CD4-positive, alpha-beta T cell treated with Interleukin-2 at 100 ng/mL for 4 hours (primary cell): ENCODE measurements at places on chromosomes 7 and 10.
A peak's percentile ranks its signal among the peaks of the same experiment; 100 is the strongest.

DNA sequence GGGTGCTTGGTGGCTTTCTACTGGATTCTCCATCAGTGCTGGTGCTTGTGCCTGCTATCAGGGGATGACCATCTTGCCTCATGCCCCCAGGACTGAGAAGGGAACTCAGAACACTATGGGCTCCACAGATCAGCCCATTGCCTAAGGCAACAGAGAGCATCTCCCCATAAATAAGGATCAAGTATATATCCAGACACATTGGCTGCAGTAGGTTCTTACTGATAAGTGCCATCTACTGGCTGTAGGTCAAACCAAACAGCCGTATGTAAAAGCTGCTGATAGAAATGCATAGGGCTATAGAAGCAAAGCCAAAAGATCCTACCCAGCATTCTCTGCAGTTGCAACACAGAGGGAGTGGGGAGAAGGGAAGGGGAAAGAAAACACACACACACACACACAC is 153.7 kb downstream of the CDK14 start:
- DNase-seq = no peak

DNA sequence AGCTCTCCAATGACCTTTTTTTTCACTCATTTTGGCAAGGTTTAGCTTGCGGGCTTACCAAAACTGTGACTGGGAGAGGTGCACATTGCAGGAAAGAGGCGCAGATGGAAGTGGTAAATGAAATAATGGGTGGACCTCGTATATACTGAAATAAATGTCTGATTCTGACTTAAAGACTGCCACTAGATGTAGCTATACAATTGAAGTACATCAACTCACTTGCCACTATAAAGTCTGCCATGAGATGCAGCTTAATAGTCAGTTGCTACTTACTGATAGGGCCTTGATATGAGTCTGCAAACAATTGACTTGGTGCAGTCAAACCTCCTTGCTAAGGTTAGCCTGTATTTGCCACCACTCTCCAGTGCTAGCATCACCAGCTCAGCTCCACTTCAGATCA is 525.9 kb upstream of the MBL2 start:
- DNase-seq = no peak

- no peak for DNase-seq
Measured at GRCh38 chr7:147798001-147798400, 792.6 kb upstream of the C7orf33 start.

- no peak for DNase-seq
Measured at GRCh38 chr10:95391581-95392216, 100.9 kb upstream of the PDLIM1 start.

DNA sequence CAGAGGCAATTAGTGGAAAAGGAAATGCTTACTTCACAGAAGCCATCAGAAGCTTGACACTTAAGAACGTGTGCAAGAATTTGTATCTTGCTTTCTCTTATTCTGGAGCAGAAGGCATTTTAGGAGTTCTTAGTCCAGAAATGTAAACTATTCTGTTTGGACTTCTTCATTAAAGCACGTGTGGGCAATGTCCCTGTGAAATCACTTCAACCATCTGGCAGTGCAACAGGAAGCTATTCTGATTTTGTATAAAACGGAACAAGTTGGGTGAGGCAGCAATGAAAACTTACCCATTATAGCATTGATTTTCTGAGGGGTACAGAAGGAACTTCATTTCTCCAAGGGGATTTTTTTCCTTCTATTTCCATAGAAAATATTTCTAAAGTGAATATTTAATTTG is 21.3 kb upstream of the ARHGAP21 start:
- DNase-seq = no peak

GRCh38 chr7:4769761-4770160 is 5.7 kb upstream of the AP5Z1 start:
- DNase-seq = no peak

GRCh38 chr10:77264107-77264506 is 373.5 kb downstream of the KCNMA1 start:
- DNase-seq = no peak

- DNase-seq = no peak
Measured at GRCh38 chr7:107068156-107068555, 23.7 kb downstream of the PRKAR2B start.

- DNase-seq = peak; percentile 53
Measured at GRCh38 chr10:61961278-61961677, 59.8 kb downstream of the ARID5B start.

DNA sequence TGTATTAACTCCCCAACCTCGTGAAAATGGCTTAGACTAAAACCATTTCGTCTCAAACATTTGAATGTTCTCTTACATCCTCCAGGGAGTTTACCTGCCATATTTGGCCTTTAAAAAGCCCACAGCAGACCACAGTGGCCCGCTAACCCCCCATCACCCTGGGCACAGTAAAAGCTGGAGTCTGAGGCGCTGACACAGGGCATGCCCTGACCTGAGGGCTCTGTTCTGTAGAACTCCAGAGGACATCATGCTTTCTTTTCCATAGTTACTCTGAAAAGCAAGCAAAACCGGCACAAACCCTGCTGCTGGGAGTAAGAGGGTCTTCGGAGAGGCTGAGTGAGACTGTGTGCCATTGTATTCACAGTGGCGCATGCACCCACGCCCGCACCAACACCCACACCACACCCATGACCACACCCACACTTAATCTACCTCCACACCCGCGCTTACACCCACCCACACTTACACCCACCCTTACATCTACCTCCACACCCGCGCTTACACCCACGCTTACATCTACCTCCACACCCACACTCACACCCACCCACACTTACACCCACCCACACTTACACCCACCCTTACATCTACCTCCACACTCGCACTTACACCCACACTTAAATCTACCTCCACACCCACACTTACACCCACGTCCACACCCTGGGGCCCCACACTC is 32.1 kb downstream of the LRRC27 start:
- no peak for DNase-seq

- no peak for DNase-seq
Measured at GRCh38 chr7:64602518-64602917, 39.6 kb upstream of the ZNF680 start.

GRCh38 chr10:107496594-107496993 is 332.1 kb upstream of the SORCS1 start:
- no peak for DNase-seq

DNA sequence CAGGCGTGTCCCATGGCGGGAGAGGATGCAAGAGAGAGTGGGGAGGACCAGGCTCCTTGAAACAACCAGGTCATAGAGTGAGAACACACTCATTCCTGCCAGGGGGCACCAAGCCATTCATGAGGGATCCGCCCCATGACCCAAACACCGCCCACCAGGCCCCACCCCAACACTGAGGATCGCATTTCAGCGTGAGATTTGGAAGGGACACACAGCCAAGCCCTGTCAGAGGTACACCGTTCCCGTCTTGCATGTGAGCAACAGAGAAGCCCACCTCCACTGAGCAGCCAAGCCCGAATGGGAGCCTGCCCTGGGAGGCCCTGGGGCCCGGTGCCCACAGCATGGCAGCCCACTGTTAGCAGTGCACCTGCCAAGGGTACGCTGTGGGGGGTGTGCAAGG is 7.9 kb upstream of the ARPC1B start:
- DNase-seq = no peak

GRCh38 chr7:143497008-143497795 is 19.5 kb downstream of the TAS2R41 start:
- DNase-seq = no peak

GRCh38 chr7:47747160-47747559 is 165.2 kb upstream of the TNS3 start:
- DNase-seq = no peak

DNA sequence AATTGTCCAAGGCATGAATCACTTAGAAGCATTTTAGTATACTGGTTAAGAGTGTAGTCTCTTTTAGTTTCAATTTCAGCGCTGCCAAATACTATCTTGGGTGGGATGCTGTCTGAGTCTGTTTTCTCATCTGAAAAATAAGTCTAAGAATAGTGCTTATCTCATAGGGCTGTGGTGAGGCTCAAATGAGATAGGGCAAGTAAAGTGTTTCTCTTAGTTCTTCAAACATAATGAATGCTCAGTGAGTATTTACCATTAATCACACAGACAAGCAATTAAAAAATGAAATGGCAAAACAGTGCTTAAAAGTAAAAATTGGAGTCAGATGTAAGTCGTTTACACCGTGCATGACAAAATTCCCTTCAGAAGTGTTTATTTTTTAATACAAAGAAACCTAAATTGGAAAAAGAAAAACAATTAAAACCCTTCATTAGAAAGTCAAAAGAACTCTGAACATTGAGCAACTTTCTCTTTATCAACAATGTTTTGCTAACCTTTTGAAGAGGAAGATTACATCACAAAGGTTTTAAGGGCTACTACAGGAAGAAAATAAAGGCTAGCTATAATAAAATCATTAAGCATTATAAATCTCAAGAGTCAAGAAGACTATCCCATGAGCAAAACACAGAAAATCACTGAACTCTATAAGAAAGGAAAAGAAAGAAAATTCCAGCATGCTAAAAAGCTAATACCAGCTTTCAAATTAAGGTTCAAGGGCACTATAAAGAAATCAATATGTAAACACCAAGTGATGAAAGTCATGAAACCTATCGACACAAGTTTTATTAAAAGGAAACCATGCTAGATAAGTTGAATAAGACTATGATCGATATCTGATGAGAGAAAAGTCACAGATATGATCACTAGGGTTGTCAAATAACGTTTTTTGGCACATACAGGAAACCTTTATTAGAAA is 45.6 kb upstream of the C1GALT1 start:
- no peak for DNase-seq

GRCh38 chr10:65618126-65618525 is 1307.7 kb upstream of the LRRTM3 start:
- DNase-seq = no peak

DNA sequence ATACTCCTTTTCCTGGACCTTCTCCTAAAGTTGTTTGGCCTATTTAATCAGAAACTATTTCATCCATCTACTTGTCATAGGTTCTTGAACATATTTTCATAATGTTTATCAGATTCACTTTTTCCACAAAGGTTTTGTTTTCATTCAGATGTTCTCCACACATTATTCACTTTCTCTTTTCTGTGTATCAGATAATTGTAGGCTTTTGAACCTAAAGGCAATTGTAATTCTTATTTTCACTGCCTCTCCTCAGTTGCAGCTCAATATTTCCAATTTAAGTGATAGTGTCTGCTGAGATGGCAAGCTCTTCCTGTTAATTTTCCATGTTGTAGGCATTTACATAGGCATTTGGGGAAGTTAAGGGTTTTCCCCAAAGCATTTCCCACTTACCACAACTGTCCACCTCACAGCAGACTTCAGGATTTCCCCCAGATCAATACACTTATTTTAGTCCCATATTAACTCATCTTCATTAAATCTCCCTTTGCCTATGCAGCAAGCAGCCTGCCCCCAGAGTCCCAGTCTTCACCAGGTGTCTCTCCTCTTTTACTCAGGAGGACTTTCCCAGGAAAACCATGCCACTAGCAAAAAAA is 12.3 kb upstream of the IKZF1 start:
- no peak for DNase-seq

DNA sequence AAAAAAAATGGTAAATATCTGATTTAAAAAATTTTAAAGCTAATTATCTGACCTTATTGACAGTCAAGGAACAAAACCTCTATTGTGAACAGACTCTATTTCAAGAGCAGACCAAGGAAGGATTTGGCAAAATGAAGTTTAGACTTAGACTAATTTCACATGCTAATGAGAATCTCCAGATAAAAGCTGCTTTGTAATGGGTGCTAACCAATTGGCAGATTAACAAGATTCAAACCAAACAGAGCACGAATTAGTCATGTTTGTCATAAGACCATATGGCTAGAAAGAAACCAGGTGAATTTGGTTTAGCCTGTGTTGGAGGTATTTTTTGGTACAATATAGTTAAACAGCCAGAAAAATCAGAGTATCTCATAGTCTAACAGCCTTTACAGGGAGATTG is 429.1 kb upstream of the NFE2L3 start:
- DNase-seq = no peak

GRCh38 chr10:69780077-69780476 is 21.6 kb upstream of the COL13A1 start:
- no peak for DNase-seq

DNA sequence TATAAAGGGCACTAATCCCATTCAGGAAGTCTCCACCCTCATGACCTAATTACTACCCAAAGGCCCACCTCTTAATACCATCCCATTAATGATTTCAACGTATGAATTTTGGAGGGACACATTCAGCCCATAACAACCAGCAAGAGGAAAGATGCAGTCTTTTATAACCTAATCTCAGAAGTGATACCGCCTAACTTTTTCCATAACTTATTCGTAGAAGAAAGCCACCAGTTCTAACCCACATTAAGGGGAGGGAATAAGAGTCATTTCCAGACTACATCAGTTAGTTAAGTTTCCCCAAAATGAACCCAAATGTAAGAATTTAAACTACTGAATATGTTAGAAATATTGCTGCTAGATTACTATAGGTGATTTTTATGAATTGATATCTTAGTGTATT is 32.1 kb upstream of the LHFPL3 start:
- DNase-seq = no peak

DNA sequence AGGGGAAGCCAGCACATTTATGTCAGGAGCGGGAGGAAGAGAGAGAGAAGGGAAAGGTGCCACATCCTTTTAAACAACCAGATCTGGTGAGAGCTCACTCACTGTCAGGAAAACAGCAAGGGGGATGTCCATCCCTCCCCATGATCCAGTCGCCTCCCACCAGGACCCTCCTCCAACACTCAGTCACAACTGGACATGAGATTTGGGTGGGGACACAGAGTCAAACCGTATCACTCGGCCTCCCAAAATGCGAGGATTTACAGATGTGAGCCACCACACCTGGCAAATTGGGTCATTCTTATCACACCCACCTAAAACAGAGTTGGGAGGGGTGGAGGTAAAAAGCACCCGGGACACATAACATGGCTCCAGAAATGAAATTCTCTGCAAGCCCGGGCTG is 41.0 kb downstream of the CARD11 start:
- DNase-seq = no peak

- DNase-seq = no peak
Measured at GRCh38 chr7:44415510-44415909, 74.9 kb downstream of the NUDCD3 start.

GRCh38 chr7:33145156-33145555 is 15.8 kb downstream of the BBS9 start:
- DNase-seq = no peak

GRCh38 chr7:40674316-40674715 is 539.5 kb downstream of the SUGCT start:
- DNase-seq = no peak

DNA sequence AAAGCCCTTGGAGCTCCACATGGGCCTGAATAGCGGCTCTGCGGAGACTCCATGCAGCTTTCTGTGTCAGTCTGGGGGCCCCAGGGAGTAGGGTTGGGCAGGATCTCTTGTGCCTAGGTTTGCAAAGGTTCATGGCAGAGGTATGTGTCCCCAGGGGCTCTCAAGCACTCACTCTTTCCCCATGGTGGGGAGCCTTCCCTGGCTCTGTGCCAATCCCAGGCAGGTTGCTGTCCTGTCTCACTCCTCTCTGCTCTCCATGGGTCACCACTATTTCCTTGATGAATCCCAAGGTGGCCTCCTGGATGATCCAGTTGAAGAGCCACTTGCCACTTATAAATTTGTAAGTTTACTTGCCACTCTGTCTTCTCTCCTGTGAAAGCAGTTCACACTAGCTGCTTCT is 238.4 kb downstream of the CCDC7 start:
- no peak for DNase-seq

GRCh38 chr10:3502673-3503072 is 282.3 kb downstream of the KLF6 start:
- DNase-seq = no peak

GRCh38 chr10:93086289-93086688 is 12.6 kb downstream of the CYP26A1 start:
- DNase-seq = no peak
